ENCODE measurements at places on chromosomes 16 and 17. TPM values are rescaled to one million over a fixed set of nuclear protein-coding genes. Genes with fewer than 3 reads are reported as not detected.

SLC25A19 gene
- 2.9 TPM for total RNA-seq

KRT39 gene
- total RNA-seq, result 0.15 TPM

WNT9B gene
- 0.26 TPM for total RNA-seq

LGALS9 gene
- total RNA-seq, result 5.8 TPM

SLC5A11 gene
- total RNA-seq, result not detected

ITGAE gene
- 30.0 TPM for total RNA-seq

GAS7 gene
- 7.0 TPM for total RNA-seq

ANKS4B gene
- total RNA-seq, result not detected

PLXDC1 gene
- 3.7 TPM for total RNA-seq

BRCA1 gene
- total RNA-seq, result 8.7 TPM

TMC8 gene
- 55.8 TPM for total RNA-seq

BAIAP3 gene
- 6.5 TPM for total RNA-seq

ETV4 gene
- 37.1 TPM for total RNA-seq

CDC42EP4 gene
- 22.9 TPM for total RNA-seq

MT1M gene
- total RNA-seq, result not detected

ARL5C gene
- total RNA-seq, result not detected

HOXB5 gene
- 0.59 TPM for total RNA-seq

RPH3AL gene
- 3.4 TPM for total RNA-seq

SPATA32 gene
- total RNA-seq, result not detected

ARHGAP44 gene
- 11.5 TPM for total RNA-seq
